ENCODE measurements at places on chromosomes 16 and 17.

DNA sequence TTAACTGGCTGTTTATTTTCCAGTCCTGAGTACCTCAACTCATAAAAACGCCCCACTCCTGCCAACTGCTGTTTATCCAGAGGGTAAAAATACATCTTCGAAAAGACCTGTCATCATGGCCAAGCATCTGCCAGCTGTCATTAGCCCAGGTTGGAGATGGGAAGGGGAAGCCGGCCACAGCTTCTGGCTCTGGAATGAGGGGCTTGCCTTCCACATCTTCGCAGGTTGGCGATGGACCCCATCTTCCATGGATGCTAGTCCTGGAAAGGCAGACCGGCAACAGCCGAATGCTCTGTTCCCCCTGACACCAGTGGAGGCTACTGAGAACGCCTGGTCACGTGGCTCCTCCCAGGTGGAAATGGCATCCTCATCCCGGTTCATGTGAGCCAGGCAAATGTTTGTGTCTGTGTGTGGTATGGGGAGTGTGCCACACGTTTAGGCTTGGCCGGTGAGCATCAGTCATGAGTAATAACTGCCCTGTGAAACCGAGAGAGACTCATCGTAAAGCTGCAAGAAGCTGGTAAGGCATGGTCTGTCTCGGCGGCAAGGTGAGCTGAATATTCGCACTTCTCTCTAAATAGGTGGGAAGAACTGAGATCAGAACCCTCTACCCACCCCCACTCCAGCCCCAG, 420 bp upstream of the KRTAP17-1 start:
- no peak for DNase-seq

GRCh38 chr17:40553694-40554534, 11.4 kb downstream of the CCR7 start:
- no peak for DNase-seq

DNA sequence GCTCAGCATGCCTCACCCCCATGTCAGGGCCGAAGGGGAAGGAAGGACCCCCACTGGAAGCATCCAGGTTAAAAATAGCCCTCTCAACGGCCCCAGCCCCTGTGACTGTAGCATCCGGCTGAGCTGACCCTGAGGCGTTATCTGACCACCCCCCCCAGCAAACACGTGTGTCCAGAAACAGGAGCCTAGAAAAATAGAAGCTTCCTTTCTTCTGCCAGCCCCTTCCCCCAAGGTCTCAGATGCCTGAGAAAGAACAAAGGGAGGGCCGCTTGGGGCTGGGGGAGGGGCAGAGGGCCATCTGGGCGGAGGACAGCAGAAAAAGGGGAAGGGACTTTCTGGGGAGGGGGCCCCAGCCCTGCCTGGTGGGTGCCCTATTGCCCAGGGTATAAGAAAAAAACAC, 55.8 kb downstream of the ACTG1 start:
- no peak for DNase-seq

GRCh38 chr16:80447241-80447640, 93.6 kb upstream of the DYNLRB2 start:
- no peak for DNase-seq

GRCh38 chr16:778447-778846, 9.7 kb downstream of the RPUSD1 start:
- no peak for DNase-seq
